ENCODE measurements at places on chromosomes 12 and 14.

GRCh38 chr14:40887912-40888311, 718.8 kb upstream of the LRFN5 start:
- no peak for DNase-seq

GRCh38 chr14:34851395-34851794, 23.8 kb downstream of the BAZ1A start:
- no peak for DNase-seq

DNA sequence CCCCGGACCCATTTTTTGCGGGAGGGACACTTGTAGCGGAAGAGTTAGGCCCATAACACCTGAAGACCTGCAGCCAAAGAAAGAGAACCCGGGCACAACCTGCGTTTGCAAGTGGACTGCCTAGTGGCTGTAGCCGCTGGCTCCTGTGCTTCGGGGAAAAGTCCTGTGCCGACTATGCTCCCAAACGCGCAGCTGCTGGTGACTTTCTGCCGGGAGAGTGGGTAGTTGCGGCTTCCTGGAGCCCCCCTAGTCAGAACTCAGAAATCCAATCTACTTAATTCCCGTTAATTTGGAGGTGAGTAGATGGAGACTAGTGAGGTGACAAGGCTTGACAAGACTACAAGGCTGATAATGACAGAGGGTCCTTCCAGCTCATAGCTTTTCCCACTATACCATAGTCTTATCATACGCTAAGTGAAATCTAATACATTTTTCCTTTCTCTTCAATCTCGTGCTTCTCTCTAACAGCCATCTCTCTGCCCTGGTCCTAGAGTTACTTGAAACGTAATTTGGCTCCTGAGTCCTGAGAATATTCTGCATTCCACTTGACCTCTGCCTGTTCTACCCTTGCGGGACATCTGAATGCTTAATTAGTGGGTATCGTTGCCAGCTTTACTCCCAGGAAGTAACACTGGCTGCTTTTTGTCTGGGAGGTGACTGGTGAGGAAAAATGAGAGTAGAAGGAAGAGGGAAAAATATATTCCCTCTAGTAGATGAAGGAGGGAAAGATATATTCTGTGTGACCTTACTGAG, 556 bp downstream of the MTHFD1 start:
- peak; percentile 8 for DNase-seq

DNA sequence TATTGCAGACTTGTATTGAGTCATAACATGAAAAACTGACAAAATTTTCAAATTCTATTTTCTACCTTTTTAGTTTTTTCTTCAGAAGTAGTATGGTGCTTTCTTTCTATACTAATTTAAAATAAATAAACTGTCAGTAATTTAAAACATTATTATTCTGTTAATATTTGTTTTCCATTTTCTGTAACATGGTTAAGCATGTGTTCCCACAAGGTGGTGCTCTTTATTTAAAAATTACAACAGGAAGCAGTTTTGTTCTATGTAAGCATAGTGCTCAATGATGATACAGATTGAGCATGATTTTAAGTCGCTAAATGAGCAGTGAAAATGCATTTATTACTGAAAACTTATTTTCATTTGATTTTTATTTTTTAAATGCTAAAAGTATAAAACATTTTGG, 114.6 kb downstream of the PPFIA2 start:
- no peak for DNase-seq

DNA sequence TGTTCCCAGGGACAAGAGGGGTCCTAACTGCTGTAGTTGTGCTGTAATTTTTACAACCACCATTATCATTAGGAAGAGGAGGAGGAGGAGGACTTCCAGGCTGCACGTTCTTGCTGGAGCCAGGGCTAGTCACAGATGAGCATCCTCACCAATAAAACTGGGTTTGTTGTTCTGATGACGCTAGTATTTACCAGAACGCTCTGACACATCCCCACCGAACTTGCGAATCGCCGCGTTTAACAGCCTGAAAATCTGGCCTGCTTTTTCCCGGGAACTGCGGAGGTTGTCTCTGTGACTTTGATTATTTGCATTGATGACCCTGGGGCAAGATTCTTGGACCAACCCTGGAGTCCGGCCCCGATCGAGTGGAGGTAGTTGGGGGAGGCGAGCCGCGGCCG, 10.2 kb downstream of the TBX5 start:
- no peak for DNase-seq

DNA sequence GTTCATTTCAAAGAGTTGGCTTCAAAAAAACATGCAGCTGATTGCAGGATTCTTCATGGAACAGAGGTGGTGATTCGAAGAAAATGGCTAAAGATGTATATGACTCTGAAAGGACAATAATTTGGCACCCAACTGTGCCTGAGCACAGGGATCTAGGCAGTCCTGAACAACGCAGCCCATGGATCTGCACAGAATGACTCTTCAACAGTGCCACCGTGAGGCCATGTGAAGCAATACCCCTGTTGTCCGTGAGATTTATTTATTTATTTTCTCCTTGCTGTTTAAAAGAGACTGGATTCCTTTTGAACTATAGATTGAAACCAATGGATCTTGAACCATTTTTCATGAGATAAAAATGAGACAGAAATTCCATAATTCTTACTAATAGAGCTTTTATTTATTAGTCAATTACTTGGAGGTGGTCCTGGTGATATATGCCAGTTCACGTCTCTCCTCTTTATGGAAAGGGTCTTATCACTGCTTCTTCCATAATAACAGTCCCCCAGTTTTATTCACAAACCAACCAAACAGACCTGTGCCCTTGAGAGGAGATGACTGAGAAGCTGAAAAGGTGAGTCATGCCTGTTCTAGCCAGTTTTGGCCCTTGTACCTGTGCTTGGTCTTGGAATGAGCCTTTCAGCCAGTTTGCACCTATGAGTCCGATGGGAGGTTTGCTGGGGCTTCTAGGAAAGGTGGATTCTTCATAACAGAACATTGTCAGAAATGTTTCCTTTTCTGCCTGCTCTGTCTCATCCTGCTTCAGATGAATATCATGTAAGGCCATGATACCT, 1598.3 kb downstream of the AACS start:
- no peak for DNase-seq

DNA sequence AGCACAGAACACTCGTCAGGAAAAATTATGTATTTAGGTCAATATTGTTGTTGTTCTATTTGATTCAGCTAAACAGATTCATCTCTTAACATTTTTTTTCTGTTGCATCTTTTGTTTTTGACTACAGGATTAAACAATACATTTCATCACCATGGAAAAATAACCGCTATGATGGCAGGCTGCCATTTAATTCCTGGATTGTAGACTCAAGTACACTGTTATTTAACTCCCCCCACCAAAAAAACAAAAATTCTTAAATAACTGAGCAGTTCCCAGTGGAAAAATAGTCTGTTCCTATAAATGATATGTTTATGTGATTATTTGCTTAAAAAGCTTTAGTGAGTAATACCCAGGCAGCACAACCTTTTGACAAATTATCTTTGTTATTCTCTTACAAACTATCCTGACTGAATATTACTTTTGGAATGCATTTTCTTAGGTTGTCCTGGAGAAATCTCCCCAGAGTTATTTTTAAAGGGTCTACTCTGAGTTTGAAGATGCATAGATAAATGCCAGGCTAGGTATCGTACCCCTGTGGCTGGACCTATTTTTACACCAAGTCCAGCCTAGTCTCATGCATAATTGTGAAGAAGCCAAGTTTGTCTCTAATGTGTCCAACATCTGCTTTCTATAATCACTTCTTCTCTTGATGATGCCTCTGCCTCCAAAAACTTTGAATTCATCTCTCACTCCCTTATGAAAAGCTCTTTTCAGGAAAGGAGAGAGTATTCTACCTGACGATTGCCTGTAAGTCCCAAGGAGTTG, 3.7 kb downstream of the KERA start:
- no peak for DNase-seq
